ENCODE measurements at places on chromosomes 2 and 18.

GRCh38 chr2:67038195-67038594, 358.9 kb upstream of the ETAA1 start:
- no peak for DNase-seq

DNA sequence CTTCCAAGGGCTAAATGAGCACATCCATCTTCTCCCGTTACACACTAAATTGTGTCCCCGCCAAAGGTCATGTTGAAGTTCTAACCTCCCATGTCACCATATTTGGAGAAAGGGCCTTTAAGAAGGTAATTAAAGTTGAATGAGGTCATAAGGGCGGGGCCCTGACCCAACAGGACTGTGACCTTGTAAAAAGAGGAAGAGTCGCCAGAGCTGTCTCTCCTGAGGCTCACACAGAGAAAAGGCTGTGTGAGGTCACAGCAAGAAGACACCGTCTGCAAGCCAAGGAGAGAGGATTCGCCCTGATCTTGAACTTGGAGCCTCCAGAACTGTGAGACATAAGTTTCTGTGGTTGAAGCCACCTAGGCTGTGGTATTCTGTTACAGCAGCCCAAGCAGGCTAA, 24.1 kb downstream of the TRABD2A start:
- DNase-seq = no peak

GRCh38 chr2:26172871-26173775, at the start of gene GAREM2:
Gene GAREM2 (plus strand): TSS chr2:26173088. CDS start chr2:26173221, 133 bp downstream.
- DNase-seq = no peak

DNA sequence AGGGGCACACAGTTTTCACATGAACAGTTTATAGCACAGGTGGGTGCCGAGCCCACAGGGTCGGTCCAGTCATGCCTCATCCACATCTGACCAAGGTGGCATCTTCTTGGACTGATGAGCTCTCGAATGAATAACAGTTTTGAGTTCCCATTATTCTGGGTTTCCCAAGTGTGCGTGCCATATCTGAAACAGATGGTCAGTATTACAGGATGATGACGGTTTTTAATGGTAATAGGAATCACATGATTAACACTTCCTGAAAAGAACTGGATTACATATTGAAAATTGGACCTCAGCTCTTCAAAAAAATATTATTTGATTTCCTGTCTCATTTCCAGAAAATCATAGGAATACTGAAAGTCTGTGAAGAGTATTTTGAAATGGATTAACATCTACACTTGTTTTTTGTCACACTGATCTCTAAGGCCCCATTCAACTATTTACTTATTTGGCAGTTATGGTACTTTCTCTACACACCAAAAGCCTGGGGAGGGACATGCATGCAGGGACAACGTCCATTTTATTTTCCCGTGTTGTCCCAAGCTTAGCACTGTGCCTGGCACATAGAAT, 22.2 kb upstream of the NAB1 start:
- no peak for DNase-seq

DNA sequence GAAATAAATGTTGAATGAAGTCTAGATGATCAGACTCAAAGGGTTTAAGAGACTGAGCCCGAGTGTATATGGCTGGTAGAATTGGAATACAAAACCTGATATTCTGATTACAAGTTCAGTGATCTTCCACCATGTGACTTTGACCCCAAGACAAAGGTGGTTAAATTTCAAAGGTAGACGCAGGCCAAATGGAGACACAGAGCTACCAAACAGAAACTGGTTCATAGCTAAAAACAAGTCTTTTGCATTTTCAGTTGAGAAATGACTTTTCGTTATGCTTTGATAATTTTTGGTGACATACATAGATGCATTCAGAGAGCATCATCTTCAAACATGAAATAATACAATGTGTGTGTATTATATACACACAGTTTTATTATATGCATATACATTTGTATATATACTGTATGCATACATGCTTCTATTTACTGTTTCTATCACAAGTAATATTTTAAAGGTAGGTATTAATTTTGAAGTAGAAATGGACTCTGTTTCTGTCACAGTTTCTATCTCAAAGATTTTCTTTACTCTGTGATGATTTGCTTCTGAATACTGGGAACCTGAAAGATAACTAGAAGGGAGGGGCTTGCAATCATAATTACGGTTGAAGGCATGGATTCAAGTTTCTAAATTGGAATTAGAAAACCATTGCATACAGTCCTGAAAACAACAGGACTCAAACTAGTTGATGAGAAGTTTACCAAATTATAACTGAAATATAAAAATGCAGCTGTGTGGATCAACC, 142.3 kb downstream of the ABCA12 start:
- DNase-seq = no peak

DNA sequence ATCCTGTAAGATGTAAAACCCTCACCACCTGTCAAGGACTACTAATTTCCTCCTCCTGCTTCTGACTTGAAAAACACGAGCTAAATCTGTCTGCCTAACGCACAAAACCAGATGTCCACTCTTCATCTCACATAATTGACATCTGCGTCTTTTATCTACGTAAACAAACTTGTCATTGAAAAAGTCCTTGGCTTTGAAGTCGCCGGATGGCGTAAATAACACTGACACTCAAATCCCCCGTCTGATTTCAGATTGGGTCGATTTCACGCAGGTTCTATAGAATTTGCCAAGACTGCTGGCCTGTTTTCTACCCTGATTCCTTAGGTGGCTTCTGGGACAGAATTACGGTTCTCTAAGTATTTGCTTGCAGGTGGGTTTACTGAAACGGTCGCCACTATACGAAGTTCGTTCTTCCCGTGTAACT, 539 bp upstream of the MOB4 start:
- DNase-seq = no peak

- DNase-seq = no peak
Observed at GRCh38 chr2:69214898-69215297, 172.1 kb downstream of the GFPT1 start.

DNA sequence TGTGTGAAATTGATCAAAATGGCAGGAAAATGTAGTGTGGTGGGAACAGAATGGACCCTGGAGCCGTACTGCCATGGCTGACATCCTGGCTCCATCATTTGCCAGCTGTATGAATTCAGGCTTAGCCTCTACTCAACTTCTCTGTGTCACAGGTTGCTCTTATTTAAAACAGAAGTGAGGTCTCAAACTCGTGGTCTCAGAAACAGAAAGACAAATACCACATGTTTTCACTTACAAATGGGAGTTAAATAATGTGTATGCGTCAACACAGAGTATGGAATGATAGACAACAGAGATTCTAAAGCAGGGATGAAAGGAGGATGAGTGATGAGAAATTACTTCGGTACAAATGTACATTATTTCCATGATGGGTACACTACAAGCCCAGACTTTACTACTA, 227.4 kb downstream of the DCC start:
- DNase-seq = no peak

DNA sequence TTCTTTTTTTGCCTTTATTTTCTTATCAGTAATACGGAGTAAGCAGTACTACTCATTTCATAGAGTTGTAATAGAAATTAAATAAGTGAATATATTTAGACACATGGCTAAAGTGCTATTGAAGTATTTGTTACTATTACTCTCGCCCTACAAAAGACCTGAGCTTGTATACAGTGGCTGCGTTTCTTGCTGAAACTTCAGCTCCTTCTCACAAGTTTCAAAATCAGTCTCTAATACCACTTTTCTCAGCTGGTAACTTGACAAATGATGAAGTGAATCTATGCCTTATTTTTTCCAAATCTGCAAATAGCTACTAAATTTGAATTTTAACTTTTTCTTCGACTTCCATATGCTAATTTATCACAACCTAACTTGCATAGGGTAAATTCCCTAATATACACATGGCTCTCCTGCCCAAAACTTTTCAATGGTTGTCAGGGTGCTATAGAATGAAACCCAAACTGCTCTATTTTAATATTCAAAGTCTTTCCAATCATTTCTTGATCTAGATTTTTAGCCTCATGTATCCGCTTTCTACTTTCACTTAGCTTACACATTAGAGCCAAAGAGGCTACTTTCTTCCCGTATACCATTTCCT, 347.8 kb upstream of the GULP1 start:
- no peak for DNase-seq

DNA sequence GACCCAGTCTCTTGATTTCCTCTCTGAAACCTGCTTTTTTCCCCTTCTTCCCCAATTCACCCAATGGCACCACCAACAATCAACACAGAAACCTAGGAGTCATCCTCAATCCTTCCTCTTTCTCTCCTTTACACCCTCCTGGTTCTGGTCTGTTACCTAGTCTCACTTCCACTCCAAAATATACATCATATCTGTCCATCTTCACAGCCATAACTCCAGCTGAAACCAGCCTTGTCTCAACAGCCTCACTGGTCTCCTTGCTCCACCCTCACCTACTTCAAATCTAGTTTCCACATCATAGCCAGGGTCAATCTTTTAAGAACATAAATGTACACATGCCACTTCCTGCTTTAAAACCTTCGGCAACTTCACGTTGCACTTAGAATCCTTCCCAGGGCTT, 11.8 kb upstream of the TWSG1 start:
- DNase-seq = no peak

GRCh38 chr2:105919191-105919811, 174.6 kb downstream of the NCK2 start:
- DNase-seq = no peak

GRCh38 chr2:207970826-207971180, 54.5 kb downstream of the PLEKHM3 start:
- no peak for DNase-seq

DNA sequence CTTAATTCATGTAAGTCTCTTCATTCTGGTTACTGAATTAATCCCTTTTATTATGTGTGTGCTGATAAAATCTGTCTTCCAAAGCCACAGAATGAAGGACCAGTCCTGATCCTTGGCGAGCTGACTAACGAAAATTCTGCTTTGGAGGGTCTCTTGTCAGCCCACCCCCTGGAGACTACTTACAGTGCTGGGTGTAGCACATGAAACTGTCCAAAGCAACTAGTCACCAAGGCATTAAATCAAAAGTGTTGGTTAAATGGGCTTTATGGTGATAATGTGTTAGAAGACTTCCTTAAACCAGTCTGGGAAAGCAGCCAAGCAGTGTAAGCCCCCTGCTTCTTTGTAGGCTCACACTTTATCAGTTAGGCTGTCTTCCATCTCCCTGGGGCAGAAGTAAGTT, 420.2 kb downstream of the SUCLG1 start:
- no peak for DNase-seq

DNA sequence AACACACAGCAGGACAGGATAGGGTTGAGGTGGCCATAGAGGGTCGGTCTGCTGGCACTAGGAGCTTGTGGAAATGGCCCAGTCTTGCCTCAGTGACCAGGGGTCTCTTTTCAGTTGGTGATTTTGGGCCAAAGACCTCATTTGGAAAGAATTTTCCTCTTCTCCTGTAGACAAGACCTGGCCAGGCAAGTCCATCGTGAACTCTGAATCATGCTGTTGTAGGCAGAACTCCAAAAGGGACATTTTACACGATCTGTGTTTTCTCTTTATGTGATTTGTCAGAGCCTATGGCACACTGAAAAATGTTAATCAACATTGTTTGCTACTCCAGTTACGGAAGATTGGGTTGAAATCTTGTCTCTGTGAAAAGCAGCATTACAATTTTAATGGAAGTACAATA, 126.1 kb upstream of the PXDN start:
- DNase-seq = no peak

DNA sequence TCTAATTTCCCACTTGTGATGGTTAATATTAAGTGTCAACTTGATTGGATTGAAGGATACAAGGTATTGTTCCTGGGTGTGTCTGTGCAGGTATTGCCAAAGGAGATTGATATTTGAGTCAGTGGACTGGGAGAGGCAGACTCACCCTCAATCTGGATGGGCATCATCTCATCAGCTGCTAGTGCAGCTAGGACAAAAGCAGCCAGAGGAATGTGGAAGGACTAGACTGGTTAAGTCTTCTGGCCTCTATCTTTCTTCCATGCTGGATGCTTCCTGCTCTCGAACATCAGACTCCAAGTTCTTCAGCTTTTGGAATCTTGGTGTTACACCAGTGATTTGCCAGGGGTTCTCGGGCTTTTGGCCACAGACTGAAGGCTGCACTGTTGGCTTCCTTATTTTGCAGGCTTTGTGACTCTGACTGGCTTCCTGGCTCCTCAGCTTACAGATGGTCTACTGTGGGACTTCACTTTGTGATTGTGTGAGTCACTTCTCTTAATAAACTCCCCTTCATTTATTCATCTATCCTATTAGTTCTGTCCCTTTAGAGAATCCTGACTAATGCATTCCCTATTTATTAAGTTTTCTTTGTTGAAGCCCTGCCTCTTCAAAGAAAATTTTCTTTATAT, 1087.5 kb upstream of the NXPH2 start:
- no peak for DNase-seq

GRCh38 chr2:49044350-49045079, 109.8 kb downstream of the FSHR start:
- no peak for DNase-seq

DNA sequence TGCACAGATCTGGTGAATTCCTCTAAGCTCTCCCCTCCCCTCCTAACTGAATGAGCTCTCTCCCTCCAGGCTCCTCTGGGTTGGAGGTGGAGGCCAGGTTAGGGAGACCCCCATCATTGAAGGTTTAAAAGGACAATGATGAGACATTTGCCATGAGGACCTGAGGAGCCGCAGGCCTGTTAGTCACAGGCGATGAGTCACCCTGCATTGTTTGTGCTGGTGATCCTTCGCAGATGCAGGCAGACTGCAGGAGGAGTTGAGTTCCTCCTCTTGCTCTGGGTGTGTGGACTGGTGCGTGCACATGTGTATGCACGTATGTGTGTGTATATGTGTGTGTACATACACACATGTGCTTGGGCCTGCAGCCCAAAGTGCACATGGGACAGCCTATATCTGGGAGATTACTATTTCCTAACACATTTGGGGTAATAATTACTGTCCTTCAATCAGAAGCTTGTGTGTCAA, 42.0 kb downstream of the MCFD2 start:
- no peak for DNase-seq

- no peak for DNase-seq
Observed at GRCh38 chr2:3199627-3200345, 177.8 kb downstream of the EIPR1 start.

GRCh38 chr2:148990968-148991367, 47.5 kb upstream of the LYPD6B start:
- no peak for DNase-seq

DNA sequence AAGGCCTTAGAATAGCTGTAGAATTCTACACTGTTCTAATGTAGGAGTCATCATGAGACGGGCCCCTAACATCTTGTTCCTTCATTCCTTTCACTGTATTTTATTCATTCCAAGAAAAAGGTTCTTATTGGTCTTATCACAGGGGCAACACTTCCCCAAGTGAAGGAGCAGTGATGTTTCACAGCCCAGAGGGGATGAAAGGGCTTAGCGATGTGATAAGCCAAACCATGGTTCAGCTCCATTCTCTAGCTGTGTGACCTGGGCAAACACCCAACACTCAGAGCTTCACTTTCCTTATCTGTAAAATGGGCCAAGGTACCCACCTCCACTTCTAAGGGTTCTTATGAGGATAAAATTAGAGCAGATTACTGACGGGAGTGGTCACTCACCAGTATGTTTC, 25.4 kb upstream of the HS6ST1 start:
- no peak for DNase-seq

Measured in T-helper 22 cell (primary cell).